ENCODE measurements at places on chromosomes 5 and 9.

DNA sequence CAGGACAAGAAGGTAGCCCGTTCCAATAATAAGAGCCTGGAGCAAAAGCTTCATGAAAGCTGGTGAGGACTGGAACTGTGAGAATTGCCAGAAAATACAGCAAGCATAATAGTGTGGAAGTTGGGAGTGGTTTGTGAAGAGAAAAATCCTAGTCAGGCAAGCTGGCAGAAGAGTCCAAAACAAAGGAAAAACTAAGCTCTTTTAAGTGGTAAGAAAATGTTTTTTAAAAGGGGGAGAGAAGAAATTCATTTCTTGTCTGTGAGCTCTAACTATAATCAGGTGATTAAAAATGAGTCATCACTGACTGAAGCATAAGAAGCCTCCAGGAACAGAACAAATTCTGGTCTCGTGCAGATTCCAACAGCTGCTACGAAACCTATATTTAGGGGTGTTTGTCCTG is 102.6 kb downstream of the CAAP1 start:
- DNase-seq = no peak

DNA sequence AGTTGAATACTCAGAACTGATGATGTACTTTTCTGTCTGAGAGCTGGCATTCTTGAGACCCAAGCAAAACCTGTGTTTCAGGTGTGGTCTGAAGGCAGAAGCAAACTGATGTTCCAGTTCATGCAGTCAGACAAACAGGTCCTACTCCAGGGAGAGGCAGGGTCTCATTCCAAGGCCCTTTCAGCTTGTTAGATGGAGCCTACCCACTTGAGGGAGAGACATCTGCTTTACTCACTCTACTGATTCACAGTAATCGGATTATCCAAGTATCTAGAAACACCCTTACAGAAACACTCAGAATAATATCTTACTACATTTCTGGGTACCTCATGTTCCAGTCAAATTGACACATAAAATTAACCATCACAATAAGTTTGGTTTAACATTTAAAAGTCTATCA is 207.8 kb downstream of the KDM4C start:
- no peak for DNase-seq

GRCh38 chr5:3340471-3340870 is 255.2 kb upstream of the IRX1 start:
- DNase-seq = no peak

DNA sequence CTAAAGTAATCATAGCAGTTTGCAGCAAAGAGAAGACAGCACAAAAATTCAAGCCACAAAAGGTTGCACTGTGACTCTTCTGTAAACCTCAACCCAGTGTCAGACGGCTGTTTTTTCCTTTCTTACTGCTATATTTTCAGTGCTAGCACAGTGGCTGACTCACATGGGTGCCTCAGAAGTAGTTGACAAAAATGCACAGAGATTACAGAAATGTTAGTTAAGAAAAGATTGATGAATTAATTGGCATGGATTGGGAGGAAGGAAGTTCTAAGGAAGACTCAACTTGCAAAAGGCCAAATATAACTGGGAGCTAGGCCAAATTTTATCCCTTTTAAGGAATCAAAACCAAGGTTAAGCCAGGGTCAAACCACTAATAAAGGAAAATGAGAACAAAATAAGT is 43.7 kb upstream of the ITGA1 start:
- peak; percentile 85 for DNase-seq

GRCh38 chr5:23450187-23450586 is 57.2 kb upstream of the PRDM9 start:
- DNase-seq = no peak

DNA sequence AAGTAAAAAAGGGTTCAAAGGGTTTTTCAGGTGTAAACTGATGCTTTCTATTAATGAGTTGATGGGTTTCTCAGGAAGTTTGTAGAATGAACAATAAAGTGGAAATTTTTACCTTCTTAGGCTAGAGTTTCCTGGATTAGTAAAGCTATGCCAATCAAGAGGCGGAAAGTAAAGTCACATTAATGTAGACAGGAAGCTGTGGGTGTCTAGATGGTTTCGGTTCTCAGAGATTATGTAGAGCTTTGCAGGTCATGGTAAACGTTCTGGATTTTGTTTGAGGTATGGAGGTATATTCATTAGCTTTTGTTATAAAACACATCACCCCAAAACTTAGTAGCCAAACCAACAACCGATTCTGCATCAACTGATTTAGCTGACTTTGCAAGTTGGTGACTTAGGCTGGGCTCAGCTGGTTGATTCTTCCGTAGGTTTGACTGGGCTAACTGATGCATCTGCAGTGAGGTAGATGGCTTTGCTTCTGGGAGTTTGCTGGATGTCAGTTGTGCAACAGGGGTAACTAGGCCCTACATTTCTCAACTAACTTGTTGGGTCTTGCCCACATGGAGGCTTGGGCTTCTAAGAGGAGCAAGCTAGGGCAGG is 273.8 kb downstream of the MSX2 start:
- no peak for DNase-seq

DNA sequence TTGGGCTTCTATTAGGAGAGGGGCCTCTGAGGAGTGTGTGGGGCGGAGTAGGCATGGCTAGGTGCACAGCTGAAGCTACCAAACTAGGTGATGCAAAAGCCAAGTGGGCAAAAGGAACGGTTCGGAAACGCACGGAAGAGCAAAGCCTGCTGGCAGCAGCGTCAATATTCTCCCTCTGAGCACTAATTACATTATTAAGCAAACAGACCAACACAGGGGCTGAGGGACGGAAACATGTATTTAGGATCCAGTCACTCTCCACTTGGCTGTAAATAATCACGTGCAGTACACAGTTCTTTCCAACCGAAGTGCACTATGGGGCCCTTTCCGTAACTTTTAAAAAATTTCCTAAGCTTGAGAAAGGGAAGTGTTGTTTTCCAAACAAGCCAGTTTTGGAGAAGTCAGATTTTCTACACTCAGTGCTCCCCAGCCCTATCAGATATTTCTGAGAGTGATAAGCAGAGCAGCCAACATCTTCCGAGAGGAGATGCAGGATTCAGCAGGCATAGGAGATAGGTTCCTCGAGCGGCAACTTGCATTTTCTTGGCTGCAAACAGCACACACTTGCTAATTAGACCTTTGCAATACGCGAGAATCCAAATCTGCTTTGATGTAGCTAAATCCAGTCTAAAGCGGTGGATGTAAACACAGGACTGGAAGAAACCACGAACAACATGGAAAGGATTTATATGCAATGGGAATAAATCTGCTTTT is 217.2 kb upstream of the TBCA start:
- no peak for DNase-seq

GRCh38 chr5:166722939-166723338 is 1568.5 kb upstream of the WWC1 start:
- peak; percentile 10 for DNase-seq

GRCh38 chr5:59832577-59833301 is 60.8 kb downstream of the PDE4D start:
- no peak for DNase-seq

DNA sequence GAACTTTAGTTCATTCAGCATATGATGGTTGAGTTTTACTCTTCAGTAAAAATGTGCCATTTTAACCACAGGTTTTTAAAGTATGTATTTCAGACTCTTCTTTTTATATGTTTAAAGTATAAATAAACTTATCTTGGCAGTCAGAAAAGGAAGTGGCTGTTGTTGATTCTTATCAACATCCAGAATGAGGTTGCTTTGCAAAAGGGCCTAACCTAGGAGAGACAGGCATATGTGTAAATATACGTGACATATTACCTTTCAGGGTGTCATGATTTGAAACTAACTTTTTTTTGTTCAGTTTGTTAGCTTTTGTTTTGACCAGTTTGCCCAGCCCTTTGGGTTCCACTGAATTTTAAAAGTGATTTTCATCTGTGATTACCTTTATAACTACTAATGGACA is 7.4 kb downstream of the SMARCA2 start:
- DNase-seq = peak; percentile 61

DNA sequence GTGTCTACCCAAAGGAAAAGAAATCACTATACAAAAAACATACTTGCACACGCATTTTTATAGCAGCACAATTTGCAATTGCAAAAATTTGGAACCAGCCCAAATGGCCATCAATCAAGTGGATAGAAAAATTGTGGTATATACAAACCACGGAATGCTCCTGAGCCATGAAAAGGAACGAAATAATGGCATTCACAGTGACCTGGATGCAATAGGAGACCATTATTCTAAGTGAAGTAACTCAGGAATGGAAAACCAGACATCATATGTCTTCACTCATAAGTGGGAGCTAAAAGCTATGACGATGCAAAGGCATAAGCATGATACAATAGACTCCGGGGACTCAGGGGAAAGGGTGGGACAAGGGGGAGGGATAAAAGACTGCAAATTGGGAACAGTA is 78.4 kb downstream of the ENC1 start:
- no peak for DNase-seq

DNA sequence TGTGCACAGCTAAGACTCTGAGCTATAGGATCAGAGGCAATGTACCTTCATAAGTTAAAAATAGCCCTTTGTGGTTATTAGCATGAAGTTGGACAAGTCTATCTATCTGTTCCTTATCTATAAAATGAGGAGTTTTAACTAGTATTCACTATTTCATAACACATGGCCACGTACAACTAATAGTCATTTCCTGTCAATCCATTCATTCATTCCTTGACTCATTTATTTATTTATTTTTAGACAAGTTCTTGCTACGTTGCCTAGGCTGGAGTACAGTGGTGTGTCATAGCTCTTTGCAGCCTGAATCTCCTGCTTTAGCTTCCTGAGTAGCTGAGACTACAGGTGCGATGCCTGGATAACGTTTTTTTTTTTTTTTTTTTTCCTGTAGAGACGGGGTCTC is 92.1 kb downstream of the NR3C1 start:
- DNase-seq = no peak

DNA sequence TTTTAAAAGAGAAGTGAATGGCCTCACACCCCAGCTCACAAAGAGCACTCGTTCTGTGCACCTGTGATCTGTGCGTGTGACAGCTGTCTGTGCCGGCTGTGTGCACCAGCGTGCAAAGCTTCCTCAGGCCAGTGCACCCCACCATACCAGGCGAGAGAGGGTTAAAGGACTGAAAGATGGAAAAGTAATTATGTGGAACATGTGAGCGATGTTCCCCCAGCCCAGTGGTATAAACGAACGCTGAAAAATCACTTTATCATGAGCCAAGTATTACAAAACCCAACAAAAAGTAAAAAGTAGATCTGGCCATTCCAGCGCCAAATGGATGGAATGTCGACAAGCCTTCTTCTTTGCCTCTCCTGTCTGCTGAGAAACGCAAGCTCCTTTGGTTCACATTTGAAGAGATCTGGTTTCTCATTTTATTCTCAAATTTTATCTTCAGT is 53.7 kb downstream of the IPPK start:
- no peak for DNase-seq

GRCh38 chr9:119372951-119373350 is 3.7 kb upstream of the BRINP1 start:
- no peak for DNase-seq

DNA sequence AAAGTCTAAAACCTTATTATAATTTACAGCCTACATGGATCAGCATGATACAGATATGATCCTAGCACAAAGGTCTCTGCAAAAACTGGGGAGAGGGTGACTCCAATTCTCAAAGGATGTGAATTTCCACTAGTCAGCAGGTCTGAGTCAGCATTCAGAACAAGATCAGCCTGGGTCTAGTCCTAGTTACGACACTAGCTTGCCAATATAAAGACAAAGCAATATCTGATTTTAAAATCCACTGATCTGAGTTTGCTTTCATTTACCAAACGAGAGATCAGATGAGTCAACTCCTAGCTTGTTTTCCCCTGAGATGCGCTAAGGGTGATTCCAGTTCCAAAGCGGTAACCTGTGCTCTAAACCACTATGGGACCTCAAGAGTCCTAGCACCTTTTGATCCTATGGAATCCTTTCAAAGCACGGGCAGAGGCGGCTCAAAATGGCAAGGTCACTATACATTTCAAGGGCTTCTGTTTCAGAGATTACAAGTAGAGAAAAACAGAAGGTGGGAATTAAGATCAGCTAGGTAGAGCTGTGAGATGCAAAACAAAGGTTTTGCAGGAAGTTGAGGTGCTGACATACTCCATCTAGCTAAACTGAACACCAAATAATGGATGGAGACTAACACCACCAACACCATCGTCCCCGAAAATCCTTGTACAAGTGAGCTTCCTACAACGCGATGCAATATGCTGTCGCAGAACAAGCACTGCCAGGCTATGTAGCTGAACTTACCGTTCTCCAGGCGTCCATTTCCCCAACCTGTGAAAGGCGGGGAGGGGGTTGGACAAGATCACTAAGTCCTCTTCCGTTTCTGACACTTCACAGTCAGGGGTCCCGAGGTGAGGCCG is 906 bp downstream of the SLC25A51 start:
- DNase-seq = peak; percentile 54

DNA sequence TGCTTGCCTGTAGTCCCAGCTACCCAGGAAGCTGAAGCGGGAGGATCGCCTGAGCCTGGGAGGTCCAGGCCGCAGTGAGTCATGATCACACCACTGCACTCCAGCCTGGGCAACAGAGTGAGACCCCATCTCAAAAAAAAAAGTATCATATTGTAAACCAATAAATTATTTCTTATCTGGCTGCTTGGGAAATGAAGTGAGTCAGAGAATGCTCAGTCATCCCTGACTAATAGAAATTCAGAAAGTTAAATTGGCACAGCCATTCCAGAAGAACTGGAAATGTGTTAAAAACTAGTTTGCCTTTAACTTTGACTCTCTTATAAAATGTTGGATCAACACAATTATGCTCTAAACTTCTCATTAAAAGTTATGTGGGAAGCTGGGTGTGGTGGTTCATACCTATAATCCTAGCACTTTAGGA is 9.8 kb upstream of the GNE start:
- DNase-seq = no peak

- no peak for DNase-seq
Measured at GRCh38 chr5:21574961-21575360, 1278.2 kb downstream of the CDH12 start.

- no peak for DNase-seq
Measured at GRCh38 chr9:107644733-107645463, 155.3 kb upstream of the KLF4 start.

- DNase-seq = no peak
Measured at GRCh38 chr5:67014957-67015400, 181.6 kb downstream of the CD180 start.

DNA sequence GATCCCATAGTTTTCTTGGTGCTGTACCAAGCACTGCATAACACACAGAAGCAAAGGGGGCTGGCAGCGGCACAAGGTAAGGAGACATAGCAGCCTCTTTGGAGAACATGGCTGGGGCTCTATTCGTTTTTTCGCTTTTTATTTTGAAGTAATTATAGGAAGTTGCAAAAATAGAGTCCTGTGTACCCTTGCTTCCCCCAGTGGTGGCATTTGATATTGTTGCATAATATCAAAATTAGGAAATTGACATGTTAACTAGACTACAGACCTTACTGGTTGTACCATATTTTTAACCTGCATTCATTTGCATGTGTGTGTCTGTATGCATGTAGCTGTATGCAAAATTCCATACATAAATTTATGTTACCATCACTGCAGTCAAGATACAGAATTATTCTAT is 6.6 kb upstream of the UBQLN1 start:
- DNase-seq = no peak

DNA sequence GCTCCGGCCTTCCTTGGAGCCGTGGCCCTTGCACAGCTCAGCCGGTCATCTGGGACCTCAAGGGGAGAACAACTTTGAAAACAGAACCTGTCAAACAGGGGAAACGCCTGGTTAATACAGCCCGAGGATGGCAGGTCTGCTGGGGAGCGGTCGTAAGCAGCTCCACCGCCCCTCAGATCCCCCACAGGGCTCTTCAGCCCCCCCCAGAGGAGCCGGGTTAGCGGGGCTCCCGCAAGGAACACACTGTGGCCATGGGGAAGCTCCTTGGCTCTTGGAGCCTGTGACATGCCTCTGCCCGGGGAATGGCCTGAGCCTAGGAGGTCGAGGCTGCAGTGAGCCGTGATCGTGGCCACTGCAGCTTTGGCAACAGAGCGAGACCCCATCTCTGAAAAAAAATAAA is 6.8 kb downstream of the TMEM250 start:
- no peak for DNase-seq
